ENCODE measurements at places on chromosomes 11 and 22.

- DNase-seq: no peak
Measured at GRCh38 chr22:45180146-45180679, 16.5 kb downstream of the NUP50 start.

GRCh38 chr11:100984668-100985067, 144.9 kb downstream of the PGR start:
- no peak for DNase-seq

DNA sequence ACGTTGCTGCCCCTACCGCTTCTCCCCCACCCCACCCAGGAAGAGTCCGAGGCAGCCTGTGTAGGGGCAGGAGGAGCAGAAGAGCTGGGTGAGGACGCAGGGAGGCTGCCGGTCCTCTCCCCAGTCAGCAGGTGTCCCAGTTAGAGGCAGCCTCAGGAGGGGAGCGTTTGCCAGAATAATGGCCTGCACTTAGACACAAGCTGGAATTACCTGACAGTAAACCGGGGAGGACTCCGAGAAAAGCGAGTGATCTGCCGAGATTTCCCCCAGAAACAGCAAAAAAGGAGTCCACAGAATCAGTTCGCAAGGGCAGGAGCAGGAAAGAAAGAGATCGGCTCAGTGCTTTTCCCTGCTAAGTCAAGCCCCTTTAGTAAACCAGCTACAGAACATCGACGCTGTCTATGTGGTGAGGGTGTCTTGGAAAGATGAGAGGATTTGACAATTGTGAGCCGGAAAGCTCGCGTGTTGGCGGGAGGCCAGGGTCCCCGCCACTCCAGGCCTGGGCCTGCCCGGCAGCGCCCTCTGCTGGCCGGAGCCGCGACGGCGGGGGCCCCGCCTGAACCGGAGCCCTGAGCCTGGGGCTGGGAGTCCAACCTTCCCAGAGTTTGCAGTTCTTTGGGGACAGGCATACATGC, 17.7 kb upstream of the THRSP start:
- DNase-seq: peak; percentile 68

DNA sequence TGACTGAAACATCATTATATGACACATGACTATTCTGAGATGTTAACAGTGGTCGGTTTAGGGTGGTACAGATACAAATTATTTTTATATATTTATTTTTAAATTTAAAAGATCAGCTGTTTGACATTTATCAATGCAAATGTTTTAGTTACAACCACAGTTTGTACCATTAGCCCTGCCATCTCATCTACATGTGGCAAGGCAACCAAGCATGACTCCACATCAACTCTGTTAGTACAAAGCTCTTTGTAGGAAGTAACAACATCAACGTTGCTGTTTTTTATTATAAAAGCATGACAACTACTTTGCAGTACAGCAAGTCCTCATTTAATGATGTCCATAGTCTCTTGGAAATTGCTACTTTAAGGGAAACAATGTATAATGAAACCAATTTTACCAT, 40.8 kb downstream of the ENTHD1 start:
- DNase-seq: no peak

- DNase-seq: peak; percentile 26
Measured at GRCh38 chr11:73464347-73464746, 88.1 kb downstream of the RELT start.

- DNase-seq: no peak
Measured at GRCh38 chr11:117172724-117173421, 5.7 kb upstream of the SIDT2 start.

GRCh38 chr11:17314232-17314547, 37.4 kb upstream of the NCR3LG1 start:
- DNase-seq: peak; percentile 78

DNA sequence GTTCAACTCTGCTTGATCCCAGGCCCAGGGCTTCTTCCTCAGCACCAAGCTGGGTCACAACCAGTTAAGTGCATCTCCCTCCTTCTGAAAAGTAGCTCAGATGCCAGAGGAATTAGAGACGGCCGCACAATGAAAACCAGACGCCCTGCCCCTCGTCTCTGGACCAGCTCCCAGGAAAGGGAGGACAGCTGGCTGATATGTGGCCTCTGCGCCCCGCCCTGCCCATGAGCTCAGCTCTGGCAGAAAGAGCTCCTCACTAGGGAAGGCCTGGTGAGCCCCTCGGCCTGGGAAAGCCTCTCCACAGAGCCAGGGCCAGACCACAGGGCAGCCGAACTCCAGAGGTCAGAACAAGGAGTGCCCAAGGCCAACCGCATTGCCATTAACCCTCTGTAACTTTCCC, 18.1 kb upstream of the SCGB1A1 start:
- peak; percentile 90 for DNase-seq

DNA sequence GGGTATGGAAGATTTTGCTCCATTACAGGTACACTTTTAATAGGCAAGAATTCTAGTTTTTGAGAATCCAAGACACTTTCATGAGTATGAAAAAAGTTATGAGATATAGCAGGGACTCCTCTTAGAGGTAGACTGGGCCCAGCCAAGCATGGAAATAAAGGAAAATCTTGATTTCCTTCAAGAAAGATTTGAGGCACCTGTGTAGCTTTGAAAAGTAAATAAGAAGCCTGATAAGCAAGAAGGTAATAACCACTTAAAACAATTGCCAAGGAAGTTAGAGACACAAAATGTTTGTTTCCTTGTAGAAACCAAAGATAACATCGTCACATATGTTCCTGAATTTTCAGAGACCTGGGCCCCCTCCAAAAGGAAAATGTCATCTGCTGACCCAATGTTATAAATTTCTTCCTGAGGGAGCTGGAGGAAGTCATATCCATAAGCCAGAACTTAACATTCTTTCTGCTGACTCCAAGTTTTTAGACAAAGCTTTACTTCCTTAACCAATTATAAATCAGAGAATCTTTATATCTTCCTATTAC, 314.5 kb upstream of the ANO3 start:
- DNase-seq: no peak

GRCh38 chr22:46007848-46008261, 30.9 kb upstream of the WNT7B start:
- DNase-seq: peak; percentile 92

DNA sequence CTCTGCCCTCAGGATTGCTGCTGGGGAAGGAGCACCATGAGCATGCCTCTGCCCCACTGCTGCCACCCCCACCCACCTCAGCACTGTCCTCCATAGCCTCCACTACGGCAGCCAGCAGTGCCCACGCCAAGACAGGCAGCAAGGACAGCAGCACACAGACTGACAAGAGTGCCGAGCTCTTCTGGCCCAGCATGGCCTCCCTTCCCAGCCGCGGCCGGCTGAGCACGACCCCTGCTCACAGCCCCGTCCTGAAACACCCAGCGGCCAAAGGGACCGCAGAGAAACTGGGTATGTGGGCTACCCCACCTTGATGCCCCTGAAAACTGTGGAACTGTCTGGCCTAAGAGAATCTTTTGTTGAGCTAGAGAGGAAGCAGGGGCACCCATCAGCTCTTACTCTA, 101.0 kb downstream of the AMOTL1 start:
- DNase-seq: no peak

DNA sequence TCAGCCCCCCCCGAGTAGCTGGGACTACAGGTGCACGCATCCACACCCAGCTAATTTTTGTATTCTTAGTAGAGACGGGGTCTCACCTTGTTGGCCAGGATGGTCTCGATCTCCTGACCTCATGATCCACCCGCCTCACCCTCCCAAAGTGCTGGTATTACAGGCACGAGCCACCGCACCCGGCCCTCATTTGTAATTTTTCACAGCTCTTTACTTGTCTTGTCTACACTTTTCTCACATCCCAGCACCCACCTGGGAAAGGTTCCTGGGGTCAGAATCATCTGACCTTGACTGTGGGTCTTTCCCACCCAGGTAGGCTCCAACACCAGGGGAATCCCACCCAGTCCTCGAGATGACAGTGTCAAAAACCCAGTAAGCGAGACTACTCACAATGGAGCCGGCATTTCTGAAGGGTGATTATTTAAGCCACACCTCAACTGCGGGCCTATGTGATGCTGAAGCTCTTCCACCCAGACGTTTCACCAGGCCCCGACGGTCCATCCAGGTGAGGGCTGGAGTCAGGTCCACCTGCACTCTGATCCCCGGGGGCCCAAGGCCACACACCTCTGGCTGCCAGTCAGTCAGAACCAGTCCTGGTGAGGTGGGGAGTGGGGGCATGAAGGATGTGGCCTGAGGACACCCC, 23.4 kb downstream of the CELSR1 start:
- no peak for DNase-seq

DNA sequence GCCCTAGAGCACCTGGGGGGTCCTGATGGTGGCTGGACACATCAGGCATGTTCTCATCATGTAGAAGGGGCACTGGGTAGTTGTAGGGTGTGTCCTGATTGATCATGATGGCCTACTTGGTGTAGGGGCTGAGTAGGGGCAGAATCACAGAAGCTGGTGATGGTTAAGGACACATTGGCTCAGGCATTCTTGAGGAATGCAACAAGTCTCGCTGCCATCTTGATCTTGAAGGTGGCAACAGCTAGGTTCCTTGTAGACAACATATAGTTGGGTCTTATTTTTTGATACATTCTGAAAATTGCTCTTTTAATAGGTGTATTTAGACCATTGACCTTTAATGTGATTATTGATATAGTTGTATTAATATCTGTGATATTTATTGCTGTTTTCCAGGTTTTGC, 28.1 kb downstream of the PPP6R3 start:
- DNase-seq: no peak

DNA sequence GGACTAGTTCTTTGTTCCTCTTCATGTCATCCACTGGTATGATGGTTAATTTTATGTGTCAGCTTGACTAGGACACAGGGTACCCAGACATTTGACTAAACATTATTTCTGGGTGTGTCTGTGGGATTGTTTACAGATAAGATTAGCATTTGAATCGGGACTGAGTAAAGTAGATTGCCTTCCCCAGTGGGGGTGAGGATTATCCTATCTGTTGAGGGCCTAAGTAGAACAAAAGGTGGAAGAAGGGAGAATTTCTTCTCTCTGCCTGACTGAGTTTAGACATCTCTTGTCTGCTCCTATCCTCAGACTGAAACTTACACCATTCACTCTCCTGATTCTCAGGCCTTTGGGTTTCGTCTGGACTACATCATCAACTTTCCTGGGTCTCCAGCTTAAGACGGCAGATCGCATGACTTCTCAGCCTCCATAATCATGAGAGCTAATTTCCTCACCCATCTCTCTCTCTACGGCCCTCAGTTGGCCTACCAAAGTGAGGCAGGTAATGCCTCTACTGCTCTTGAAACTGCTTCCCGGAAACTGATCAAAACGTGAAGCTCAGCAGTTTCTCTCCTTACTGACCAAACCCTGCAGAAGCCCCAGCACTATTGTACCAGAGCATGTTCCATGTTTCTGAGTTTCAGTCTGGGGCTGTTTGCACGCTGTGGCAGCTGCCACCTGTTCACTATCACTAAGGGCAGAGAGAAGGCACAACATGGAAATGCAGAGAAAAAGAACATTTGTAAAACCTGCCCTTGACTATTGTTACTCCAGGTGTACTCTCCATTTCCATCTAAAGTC, 95.4 kb downstream of the NXPE2 start:
- DNase-seq: no peak

DNA sequence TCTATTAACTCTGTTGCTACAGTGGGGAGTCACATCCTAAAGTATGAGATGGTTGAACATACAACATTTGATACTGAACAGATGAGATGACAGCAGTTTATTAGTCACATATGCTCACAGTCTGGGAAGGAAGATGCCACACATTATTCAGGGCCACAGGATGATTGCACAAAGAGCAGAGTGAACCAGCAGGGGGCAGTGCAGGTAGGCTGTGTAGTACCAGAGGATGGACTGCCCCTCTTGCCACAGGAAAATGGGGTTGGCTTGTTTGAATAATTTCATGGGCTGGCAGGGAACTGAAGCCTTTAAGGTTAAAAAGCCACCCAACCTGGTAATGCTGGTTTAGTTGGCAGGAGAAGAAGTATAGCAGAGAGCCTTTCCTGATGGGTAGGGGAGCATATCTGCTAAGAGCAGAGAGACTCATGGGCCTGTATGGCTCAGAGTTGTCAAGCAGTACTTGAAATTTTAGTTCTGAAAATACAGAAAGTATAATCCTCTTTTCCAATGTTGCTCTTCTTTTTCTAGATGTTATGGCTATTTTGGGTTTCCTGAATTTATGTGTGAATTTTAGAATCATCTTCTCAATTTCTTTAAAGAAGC, 180.4 kb upstream of the B3GAT1 start:
- no peak for DNase-seq

DNA sequence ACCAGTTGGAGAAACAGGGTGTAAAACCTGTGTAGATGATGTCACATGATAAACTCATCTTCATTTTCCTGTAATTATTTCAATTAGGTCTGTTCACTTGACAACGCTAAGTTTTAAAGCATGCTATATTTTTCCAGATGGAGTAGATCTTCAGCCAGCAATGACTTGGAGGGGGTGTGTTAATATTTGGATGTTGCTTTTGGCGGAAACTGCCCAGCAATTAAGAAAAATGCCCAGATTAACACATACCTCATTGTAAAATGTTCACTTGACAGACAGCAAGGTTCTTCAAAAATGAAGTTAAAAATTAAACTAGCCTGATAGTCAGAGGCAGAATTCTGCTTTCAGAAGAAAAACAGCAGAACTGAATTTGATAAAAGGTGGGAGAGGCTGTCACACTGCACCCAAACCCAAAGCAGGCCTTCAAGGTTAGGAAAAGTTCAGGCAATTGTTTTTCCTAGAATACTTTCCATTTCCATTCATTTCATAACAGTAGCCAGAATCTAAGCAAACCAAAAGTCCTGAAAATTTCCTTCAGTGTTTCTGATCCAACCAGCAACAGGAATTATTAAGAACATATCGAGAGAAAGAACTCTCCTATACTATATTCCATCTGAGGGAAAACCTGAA, 33.0 kb downstream of the VSIG10L2 start:
- DNase-seq: no peak

- DNase-seq: peak; percentile 73
Measured at GRCh38 chr11:5808500-5809121, at the start of gene OR52N2. Gene OR52N2, plus strand, starts transcription at chr11:5808924. Its CDS starts 11,412 bp downstream, at chr11:5820336.

- DNase-seq: no peak
Measured at GRCh38 chr22:50171319-50171964, 911 bp downstream of the PANX2 start.

- DNase-seq: no peak
Measured at GRCh38 chr22:43630451-43630850, 181.7 kb downstream of the EFCAB6 start.

GRCh38 chr11:17853280-17853679, 118.7 kb downstream of the KCNC1 start:
- no peak for DNase-seq

- no peak for DNase-seq
Measured at GRCh38 chr22:46143491-46144147, 6.7 kb upstream of the PPARA start.

DNA sequence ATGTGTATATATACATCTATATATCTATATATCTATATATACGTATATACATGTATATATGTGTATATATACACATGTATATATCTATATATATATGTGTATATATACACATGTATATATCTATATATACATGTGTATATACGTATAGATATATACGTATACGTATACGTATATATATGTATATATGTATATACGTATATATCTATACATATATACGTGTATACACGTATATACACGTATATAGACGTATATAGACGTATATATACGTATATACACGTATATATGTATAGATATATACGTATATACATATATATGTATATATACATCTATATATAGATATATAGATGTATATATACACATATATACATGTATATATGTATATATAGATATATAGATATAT, 25.1 kb upstream of the CAPRIN1 start:
- DNase-seq: no peak

- DNase-seq: no peak
Measured at GRCh38 chr11:14190992-14191778, 167.8 kb downstream of the RRAS2 start.
